HFF-Myc (cell line): ENCODE measurements at places on chromosomes 4 and X.
A peak's percentile ranks its signal among the peaks of the same experiment; 100 is the strongest.

GRCh38 chr4:90883519-90883918 is 756.3 kb downstream of the CCSER1 start:
- DNase-seq: no peak

DNA sequence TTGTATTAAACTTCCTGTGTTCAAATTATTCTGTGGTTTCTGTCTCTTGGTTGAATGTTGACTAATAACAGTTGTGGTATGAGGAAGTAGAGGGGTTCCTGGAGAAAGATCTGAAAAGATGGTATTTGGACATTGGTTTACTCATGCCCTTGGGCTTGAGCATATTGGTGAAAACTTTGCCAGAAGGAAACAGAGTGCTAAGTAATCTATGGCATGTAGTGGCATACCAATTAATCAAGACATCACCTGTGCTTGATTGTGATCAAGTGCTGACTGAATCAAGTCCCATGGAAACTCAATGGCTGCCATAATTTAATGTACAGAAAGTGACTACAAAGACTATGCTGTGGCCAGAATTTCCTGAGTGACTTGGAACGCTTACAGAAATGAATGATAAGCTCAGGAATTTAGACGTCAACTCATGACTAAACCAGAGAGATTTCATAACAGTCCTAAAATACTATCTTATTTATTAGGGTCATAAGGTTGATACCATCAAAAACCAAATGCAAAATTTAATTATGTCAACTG is 2062.9 kb downstream of the ARAP2 start:
- peak; percentile 82 for DNase-seq

DNA sequence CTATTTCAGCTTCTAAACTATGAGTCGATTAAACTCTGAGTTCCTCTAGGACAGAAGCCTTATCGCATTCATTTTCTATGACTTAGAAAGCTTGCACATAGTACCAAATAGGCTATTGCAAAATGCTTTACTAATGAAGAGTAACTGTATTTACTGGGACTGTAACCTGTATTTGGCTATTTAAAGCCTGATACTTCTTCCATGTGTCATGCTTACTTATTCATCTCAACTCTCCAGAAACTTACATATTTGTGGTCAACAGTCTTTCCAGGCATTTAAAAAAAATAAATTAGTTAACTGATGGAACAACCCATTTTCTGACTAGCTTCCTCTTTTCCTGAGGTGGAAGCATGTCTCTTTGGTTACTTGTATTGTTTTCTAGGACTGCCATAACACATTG is 467.9 kb downstream of the PCDH11X start:
- DNase-seq: no peak

- no peak for DNase-seq
Measured at GRCh38 chr4:6360385-6360784, 90.7 kb downstream of the WFS1 start.

GRCh38 chr4:7210824-7211223 is 18.5 kb downstream of the SORCS2 start:
- DNase-seq: no peak

DNA sequence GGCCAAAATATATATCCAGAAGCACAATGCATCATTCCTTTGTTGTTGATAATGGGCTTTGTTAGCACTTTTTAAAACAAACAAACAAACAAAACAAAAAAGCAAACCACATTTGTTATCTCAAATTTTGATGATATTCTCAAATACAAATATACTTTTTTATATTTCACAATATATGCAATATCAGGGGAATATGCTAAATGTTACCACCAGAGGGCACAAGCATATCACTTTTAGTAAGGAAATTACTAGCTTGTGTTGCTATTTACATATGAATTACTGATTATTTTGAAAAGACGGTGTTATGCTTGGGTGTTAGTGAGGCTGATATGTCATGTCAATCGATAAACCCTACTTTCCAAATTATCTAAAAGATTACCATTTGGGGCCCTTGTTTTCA is 29.1 kb downstream of the RIPPLY1 start:
- DNase-seq: peak; percentile 2

- no peak for DNase-seq
Measured at GRCh38 chr4:8292478-8293107, 23.0 kb downstream of the HTRA3 start.

GRCh38 chr4:121675715-121676114 is 21.1 kb downstream of the ANXA5 start:
- no peak for DNase-seq

DNA sequence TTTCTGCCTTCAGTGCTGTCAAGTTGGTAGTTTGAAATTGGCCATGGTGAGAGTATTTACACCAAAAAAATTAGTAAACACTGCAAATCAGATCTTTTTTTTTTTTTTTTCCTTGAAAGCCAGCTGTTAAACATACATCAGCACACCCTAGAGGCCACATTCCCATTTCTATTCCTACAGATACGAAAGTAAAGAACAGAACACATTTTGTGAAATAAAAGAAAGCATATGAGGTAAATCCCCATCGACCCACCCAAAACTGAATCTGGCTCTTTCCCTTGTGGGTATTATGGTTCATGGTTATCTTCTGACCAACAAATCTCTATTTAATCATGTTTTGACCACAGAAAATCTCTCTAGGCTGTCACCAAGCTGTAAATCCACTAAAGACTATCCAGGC is 41.8 kb upstream of the AP1AR start:
- DNase-seq: no peak

DNA sequence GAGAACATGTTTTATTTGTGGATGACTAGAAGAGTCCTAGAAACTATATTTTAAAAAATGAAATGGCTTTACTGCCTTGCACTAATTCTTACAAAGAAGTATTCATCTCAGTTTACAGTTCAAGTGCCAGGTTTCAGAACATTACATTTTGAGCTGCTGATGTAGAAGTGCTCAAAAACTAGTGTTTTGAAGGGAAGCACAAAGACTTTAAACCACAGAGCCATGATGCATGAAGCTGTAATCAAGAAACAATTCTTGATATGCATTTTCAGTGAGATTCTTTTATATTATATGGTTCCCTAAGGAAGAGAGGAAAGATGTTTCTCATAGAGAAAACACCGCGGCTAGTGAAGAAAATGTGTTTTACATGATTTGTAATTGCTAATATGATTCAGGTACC is 1163.0 kb downstream of the RAPGEF2 start:
- DNase-seq: no peak

DNA sequence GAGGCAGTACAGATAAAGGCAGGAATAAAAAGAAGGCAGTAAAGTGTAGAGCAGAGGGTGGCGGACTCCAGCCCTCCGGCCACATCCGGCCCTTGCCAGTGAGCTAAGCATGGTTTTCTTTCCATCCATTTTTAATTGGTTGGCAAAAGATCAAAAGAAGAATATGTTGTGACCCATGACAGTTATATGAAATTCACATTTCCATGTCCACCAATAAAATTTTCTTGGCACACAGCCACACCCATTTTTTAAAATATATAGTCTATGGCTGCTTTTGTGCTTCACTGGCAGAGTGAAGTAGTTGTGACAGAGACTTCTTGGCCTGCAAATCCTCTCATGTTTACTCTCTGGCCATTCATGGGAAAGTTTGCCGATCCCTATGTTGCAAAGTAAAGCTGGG is 29.8 kb downstream of the SLC9A6 start:
- DNase-seq: no peak

DNA sequence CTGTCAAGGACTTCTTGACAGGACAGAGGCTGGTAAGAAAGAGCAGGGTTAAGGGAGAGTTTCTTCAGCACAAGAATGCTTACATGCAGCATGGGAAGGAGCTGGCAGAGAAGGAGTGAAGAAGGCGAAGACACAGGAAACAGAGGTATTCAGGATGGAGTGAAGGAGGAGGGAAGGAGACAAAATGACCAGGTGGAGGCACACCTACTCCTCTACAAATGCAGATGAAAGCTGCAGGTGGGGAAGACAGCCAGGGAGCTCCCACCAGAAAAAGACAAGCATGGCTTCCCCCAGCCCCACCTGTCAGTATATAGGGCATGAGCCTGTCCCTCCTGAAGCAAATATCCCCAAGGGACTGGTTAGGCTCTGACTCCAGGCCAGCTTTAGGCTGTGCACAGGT is 29.6 kb upstream of the NKRF start:
- DNase-seq: no peak

DNA sequence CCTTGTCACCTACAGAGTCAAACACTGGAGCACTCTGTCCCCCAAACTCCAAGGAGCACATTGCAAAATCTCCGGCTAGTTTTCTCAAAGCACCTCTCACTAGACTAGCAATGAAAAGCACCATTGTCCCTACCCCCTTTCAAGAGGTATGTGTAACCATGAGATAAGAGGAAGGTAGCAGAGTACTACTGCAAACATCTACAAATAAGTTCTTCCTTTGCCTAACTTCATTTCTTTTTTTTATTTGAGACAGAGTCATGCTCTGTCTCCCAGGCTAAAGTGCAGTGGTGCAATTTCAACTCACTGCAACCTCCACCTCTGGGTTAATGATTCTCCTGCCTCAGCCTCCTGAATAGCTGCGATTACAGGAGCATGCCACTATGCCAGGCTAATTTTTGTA is 17.7 kb downstream of the PPP4R3C start:
- DNase-seq: no peak

- DNase-seq: no peak
Measured at GRCh38 chrX:85499400-85499799, 119.9 kb upstream of the POF1B start.

DNA sequence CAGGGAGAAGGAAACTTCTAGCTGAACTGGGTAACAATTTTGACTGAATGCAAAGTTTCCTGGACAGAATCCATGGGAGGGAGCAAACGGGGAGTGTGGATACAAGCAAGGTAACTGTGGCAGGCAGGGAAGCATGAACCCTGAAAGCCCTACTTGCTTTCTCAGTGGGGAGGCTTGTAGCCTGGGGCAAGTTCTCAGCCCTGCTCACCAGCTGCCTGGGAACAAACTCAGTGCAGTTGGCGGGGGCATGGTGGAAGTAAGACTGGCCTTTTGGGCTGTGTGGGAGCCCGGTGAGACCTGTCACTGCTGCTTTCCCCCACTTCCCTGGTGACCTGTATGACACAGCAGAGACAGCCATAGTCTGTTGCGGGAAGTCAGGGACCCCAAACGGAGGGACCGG is 14.0 kb upstream of the TEX13B start:
- no peak for DNase-seq

GRCh38 chr4:20017070-20017776 is 234.5 kb upstream of the SLIT2 start:
- DNase-seq: peak; percentile 44

DNA sequence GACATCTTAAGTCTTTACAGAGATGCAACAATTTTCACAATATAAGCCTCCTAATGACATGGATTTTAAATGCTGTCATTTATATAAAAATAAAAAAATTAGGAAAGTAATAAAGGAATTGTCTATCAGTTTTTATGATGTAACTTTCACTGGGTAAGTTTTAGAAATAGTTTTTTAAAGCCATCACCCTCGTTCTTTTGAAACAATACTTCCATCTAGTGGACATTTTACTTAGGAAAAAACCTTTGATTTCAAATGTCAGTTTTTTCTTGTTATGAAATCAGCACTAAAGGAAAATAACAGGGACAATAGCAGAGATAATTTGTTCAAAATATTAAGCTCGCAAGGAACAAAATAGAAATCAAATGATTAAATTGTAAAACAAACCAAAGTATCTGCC is 24.3 kb upstream of the NDNF start:
- DNase-seq: no peak

- DNase-seq: no peak
Measured at GRCh38 chr4:84547211-84547610, 35.7 kb upstream of the CDS1 start.

DNA sequence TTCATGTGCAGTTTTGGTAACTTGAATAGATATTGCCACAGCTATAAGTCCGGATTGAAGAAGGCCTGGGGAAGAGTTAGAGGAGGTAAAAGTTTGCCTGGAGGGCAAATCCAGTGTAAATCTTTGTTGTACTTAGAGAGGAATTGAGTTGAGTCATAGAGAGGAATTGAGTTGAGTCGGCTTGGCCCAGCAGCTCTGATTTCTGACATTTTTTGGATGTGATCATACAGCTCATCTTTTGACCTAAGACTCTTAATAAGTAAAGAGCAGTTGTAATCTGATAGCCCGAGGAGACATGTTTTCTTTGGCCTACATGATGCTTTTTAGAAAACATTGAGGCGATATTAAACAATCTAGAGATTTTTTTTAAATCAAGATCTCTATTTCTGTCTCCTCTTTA is 3.9 kb downstream of the KIT start:
- DNase-seq: peak; percentile 46

- DNase-seq: no peak
Measured at GRCh38 chr4:102449751-102450352, 51.3 kb upstream of the NFKB1 start.

- DNase-seq: no peak
Measured at GRCh38 chrX:111641969-111642368, 39.0 kb upstream of the ALG13 start.
